GM10248 (cell line): ENCODE measurements at places on chromosomes 7 and 10.

GRCh38 chr7:32868116-32868515, 23.4 kb downstream of the KBTBD2 start:
- DNase-seq: no peak

- no peak for DNase-seq
These were observed 42.5 kb upstream of the ADARB2 start for GRCh38 chr10:1779796-1780195.

- DNase-seq: no peak
These were observed 69.6 kb downstream of the SDHAF3 start for GRCh38 chr7:97187067-97187466.

GRCh38 chr7:68474661-68475216, 1123.5 kb upstream of the AUTS2 start:
- DNase-seq: no peak

GRCh38 chr10:103695584-103696005, 159.8 kb downstream of the SH3PXD2A start:
- DNase-seq: peak; percentile 47

- no peak for DNase-seq
These were observed 25.3 kb upstream of the C10orf53 start for GRCh38 chr10:49654036-49654693.

- DNase-seq: no peak
These were observed 23.5 kb upstream of the SAMD9L start for GRCh38 chr7:93171606-93172226.

GRCh38 chr7:94400643-94401427, 6.1 kb downstream of the COL1A2 start:
- DNase-seq: no peak

DNA sequence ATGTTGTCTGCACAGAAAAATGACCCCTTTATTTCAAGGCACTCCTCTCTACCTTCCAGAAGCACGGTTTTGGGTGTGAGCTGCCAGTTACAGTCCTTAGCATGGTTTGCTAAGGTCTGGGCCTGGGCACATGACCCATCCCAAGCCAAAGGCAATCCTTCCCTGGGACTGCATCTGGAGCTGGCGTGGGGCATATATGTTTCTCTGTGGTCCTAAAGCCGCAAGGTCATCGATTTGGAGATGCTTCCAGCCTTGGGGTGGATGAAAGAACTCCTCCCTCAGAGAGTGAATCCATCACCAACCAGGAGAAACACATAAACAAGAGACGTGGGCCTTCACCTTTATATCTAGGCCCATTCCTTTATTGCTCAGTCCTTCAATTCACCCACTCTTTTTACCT, 50.1 kb upstream of the IGFBP3 start:
- DNase-seq: peak; percentile 5

DNA sequence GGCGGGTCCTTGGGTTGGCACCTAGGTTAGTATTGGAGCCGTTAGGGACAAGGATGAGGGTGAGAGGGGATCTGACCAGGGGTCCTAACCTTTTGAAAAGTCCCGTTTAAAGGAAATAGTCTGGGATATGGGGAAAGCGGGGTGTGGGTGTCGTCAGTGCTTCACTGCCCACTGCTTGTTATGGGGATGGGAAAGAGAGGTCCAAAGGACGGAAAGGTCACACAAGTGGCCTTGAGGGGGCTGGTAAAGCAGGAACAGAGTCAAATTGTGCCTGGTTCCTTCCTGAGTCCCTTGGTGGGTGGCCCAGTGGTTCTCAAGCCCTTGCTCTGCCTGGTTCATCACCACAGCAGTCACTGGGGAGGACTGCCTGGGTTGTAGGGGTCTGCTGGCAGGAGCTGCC, 2.6 kb upstream of the ZNF775 start:
- no peak for DNase-seq

- DNase-seq: no peak
These were observed 8.7 kb upstream of the BAMBI start for GRCh38 chr10:28668363-28669226.

DNA sequence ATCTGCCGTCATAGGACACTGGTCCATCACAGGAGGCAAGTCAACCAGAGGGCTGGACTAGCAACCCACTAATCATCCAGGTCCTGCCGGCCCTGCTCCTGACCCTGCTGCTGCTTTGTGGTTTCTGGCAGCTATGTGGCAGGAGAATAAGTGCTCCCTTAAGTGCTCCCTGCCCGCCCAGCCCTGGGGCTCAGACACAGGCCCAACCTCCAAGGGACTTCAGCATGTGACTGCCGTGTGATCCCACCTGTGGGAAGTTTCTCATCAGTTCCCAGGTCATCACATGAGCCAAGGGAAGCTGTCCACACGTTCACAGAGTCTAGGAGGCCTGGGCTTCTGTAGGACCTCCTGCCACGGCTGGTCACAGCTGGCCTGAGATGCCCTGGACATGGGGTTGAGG, 34.2 kb upstream of the ZNF488 start:
- no peak for DNase-seq

DNA sequence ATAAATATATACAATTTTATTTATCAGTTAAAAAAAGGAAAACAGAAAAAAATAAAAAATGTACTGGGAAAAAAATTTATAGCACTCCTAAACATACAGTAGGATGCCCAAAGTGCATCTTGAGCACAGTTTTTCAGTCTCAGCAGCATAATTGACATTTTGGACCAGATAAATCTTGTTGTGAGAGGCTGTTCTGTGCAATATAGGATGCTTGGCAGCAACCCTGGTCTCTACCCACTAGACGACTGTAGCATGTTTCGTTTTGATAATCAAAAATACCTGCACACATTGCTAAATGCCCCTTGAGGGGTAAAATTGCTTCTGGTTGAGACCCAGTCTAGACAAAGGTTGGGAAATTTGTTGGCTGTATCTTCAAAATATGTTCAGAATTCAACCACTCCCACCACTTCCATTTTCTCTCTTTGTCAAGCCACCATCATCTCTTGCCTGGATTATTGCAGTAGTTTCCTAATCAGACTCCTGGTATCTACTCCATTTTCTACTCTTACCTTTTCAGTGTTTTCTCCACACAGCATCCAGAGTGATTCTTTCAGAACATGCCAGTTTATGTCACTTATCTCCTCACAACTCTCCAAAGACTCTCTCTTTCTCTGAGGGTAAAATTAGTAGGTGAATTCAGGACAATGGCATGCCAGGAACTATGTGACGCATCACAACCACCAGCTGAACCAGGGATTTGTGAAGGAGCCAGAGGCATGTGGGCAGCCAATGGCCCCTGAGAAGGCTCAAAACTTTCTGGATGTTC, 91.4 kb downstream of the GPR85 start:
- DNase-seq: no peak

DNA sequence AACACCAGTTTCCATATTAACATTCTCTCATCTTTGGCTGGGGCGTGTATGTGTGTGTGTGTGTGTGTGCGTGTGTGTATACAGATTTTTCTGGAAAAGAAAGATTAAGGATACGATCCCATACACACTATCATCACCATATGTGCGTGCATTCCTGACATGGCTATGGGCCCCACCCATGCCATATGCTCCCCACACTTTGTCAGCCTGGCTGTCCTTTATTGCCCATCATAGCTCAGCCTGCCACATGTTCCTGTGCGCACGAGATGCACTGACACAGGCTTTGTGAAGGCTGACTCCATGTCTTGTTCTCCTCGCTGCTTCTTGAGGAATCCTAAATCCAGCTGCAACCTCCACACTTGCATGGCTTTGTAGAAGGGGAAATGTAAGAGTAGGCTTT, 984.1 kb downstream of the LRMDA start:
- DNase-seq: no peak

GRCh38 chr7:112411186-112411795, 39.0 kb upstream of the IFRD1 start:
- no peak for DNase-seq

DNA sequence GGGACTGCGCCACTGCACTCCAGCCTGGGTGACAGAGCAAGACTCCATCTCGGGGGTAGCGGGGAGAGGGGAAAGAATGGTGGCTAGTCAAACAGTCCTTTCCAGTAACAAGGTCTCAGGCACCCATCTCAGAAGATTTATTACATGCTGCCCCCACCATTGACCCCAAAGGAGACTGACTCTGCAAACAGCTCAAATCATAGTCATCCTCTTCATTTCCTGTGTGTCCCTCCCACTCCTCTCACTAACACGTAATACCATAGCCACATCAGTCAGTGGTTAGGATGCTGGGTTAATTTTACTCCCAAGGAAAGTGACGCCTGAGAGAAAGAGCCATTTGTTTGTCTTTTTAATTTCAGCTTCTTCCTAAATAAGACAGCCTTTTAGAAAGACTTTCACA, 56.6 kb upstream of the BET1 start:
- no peak for DNase-seq

GRCh38 chr7:151472644-151473380, 32.9 kb upstream of the CRYGN start:
- DNase-seq: no peak

DNA sequence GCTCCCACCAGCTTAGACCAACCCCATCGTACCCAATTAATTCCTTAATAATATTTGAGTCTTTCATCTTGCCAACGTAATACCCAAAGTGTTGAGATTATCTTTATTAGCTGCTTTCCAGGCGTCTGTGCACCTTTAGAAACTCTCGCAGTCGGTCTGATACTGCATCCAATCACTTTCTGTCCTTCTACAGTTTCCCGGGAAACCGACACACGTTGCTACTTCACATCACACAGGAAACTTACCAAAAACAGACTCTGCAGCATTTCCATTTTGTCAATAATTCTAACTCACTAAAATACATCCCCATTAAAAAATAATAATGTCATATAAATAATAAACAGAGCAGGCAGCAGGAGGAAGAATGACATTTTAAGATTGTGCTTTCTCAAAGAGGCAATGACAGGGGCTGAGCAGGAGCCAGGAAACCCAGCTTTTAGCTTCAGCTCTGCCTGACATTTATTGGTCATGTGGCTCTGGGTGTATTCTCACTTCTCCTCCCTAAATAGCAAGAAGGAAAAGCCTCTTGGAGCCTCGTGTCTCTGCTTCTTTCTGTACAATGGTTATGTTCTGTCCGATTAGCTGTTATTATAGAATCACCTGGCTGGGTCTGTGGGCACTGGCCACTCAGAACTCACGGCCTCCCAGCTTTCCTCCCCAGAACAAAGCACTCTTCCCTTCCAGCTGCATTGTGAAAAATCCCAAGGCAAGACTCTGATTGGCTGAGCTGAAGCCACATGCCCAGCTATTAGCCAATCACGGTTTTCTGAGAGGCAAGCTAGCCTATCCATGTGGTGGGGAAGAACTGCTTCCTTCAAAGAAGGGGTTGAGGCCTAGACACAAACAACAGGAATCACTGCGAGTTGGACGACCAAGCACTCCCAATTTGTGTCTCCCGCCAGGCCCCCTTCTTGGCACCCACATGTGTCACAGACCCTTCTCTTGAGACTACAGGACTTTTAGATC, 424.7 kb upstream of the FOXK1 start:
- DNase-seq: no peak

GRCh38 chr10:125373546-125373945, 213.2 kb upstream of the CTBP2 start:
- DNase-seq: no peak

DNA sequence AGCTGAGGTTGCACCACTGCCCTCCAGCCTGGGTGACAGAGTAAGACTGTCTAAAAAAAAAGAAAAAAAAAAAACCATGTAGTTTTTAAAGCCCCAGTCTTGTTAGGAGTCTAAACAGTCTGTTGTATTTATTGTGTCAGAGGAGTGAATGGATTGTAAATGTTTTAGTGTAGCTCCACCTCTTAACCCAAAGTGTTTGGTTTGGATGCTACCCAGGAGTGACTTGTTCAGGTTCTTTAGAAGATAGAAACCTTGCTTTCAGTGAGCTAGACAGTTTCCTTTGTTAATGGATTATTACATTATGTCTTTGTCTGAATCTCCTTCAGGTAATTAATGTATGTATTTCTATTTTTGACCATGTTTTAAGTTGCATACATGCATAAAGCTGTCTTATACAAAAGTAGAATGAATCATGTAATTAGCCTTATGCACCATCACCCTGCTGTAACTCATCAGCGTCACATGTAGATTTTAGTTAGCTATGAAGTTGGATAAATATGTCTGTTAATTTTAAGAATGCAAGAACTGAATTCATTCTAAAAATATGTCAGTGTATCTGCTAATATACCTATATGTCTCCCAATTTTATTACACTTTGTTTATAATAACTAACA, 97.7 kb downstream of the TAF3 start:
- no peak for DNase-seq

- DNase-seq: no peak
These were observed 112.2 kb downstream of the TES start for GRCh38 chr7:116322541-116322940.

GRCh38 chr7:100896732-100897608, 1.3 kb upstream of the ACHE start:
- DNase-seq: peak; percentile 74

GRCh38 chr7:151675196-151675920, 155.7 kb upstream of the RHEB start:
- DNase-seq: no peak

DNA sequence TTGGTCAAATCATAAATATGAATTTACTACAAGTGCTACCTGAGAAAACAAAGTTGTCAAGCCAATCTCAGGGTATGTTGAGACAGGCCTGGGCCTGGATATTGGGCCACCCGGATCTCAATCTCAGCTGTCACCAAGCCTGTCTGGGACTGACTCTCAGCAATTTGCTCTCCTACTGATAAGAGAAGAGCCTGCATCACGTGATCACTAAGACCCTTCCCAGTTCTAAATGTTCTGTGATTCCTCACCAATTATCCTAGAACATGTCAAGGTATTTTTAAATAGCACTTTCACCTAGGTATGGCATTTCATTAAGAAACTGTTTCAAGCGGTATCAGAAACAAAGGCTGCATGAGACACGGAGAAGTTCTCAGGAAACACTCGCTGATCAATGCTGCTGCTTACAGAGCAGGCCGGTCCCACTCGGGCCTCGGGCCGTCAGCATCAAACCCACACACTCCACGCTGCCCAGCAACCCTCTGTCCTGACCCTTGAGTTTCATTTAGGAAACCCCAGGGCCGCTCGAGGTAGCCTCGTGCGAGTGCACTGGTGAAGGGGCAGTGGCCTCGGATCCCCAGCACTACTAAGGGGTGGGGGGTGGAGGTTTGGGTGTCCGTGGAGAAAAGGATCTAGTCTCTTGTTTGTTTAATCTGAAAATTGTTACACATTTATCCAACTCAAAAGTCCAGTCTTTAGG, 4.1 kb downstream of the KLF6 start:
- no peak for DNase-seq

- DNase-seq: no peak
These were observed 275.8 kb downstream of the ANKRD30A start for GRCh38 chr10:37401225-37401624.

GRCh38 chr7:138937484-138937883, 43.7 kb downstream of the KIAA1549 start:
- DNase-seq: no peak

GRCh38 chr10:27743877-27744801, 1.5 kb downstream of the MKX start:
- peak; percentile 10 for DNase-seq

- DNase-seq: no peak
These were observed 71.6 kb upstream of the C1GALT1 start for GRCh38 chr7:7110706-7111105.

GRCh38 chr7:102186306-102186705, 100.4 kb upstream of the SH2B2 start:
- no peak for DNase-seq

DNA sequence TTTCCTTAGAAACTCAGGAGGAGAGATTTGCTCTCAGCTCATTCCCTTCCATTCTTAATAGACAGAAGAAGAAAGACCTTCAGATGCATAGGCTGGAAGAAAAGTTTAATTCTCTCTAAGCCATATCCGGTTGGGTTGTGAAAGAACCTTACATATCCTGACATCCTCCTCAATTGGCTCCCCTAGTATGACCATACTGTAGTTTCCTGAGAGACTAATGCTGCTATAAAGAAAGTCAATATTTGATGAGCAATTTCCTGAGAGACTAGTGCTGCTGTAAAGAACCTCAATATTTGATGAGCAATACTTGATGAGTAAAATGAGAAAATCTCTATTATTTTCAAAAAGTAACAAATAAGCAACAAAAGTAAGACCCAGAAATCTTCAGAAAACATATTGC, 888.5 kb upstream of the SORCS1 start:
- no peak for DNase-seq
